ENCODE measurements at places on chromosomes 5 and 9.

GRCh38 chr9:104073098-104073769 lies 20.9 kb upstream of the SMC2 start:
- DNase-seq, result no peak

- DNase-seq, result no peak
Measured at GRCh38 chr5:123125962-123126732, 37.1 kb downstream of the PRDM6 start.

GRCh38 chr9:135825435-135826187 lies 81.7 kb downstream of the CAMSAP1 start:
- DNase-seq, result no peak

DNA sequence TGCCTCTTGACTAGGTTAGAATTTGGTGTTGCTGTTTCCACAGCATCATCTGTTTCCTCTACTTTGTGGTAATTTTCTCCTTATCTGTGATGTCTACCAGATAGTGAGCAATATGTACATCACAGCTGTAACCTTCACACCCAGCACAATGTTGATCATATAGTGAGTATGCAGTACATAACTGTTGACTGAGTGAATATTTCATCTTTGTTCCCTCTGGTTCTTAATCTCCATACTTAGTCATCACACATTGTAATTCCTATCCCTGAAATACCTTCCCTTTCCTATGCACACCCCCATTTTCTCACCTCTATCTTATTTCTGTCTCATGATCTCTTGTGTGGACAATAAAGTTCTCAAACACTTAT lies 115.9 kb downstream of the KIF4B start:
- DNase-seq, result no peak

DNA sequence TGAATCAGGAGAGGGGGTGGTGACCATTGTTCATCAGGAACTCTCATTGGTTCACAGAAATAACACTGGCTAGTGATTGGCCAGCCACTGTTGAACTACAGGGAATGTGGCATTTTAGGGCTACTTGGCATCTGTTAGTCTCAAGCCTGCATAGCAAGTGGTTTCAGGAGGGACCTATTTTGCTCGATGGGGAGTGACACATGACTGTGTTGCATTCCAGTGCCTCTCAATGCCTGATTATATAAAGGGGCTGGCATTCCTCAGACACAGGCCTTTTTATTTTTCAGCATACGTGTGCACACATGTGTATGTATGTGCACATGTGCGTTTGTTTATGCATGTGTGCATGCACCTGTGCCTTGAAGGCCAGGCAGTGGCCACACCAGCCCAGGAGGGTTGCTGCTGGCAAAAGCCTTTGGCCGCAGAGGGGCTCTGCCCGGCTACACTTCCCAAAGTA lies 23.2 kb downstream of the FGD3 start:
- DNase-seq, result no peak

DNA sequence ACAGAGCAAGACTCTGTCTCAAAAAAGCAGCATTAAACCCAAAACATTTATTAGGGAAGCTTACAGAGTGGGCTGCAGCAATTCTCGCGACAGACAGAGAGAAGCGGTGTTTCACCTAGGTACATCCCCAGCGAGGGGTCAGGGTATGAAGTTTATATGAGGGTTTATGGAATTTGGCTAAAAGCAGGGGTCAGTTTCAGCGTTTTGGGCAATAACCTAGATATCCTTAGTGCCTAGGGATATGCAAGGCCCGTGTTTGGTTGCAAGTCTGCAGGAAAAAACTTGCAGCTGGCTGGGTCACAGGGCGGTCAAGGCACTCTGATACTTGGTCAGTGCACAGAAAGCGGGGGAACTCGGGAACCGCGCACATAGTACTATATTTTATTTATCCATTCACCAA lies 649 bp upstream of the GLE1 start:
- no peak for DNase-seq

DNA sequence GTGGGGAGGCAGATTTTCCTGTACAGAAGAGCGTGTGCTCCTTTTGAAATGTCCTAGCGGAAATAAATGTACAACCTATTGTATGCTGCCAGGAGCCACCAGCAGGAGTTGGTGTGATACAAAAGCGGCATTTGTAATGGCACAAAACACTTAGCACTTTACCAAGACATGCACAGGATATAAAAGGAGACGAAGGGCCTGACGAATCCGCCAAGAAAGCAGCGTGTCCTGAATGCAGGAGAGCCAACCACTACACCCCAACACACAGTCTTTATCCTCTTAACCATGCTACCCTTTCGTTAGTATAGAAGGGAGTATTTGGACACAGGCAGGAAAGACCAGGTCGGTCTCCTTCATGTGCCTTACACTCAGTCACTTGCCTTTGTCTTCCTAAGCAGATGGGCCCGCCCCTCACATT lies 218.1 kb downstream of the TRIM32 start:
- no peak for DNase-seq

DNA sequence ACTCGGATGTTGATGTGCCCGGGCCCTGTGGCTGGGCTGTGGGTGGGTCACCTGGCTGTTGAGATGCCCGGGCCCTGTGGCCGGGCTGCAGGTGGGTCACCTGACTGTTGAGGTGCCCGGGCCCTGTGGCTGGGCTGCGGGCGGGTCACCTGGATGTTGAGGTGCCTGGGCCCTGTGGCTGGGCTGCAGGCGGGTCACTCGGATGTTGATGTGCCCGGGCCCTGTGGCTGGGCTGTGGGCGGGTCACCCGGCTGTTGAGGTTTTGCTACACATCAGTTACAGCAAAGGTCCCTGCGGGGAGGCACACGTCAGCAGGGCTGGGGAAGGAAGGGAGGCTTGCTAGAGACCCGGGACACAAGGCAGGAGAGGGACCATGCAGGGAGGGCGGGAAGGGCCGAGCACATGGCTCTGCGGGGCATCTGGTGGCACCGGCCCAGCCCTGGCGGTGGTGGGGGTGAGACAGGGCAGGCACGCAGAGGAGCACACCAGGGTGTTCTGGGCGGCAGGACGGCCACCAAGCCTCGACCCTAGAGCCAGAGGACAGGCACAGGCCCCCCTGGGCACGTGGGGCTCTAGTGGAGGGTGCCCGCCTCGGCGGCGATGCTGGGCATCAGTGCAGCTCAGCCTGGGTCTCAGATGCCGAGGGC lies 35.4 kb downstream of the PNPLA7 start:
- no peak for DNase-seq

- DNase-seq, result no peak
Measured at GRCh38 chr9:109403766-109404320, 83.0 kb upstream of the EPB41L4B start.

GRCh38 chr9:104232781-104233341 lies 138.8 kb downstream of the SMC2 start:
- DNase-seq, result no peak

DNA sequence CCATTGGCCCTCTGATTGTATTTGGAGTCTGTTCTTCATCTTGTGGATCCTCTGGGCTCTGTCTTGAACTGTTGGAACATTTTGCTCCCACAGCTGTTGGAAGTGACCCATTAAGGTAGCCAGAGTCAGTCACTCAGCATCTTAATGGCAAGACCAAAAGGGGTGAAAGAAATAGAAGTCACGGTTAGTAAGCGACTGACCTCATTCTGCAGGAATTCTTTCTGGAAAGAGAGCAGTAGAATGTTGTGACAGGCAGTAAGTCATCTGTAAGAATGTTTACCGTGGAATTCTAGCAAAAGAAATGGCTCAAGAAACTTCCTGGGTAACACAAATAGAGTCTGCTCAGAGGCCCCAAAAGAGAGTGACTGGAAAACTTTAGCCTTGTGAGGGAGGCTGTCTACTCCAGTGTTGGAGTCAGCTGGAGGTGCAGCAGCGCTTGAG lies 28.6 kb upstream of the TNC start:
- DNase-seq, result peak; percentile 75

DNA sequence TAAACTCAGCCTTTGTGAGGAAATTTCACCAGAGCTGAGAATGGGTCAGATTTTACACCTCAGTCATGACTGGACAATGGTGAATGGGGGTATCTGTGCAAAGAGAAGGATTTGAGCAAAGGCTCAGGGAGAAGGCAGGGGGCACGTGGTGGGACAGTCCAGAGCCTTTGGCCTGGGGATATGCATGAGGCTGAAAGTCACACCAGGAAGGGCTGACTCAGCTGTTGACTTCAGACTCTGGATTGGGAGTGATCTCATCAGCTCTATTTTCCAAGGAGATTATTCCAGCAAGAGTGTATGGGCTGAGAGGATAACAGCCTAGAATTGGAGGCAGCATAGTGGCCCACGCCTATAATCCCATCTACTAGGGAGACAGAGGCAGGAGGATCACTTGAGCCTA lies 53.6 kb downstream of the SAXO1 start:
- no peak for DNase-seq

DNA sequence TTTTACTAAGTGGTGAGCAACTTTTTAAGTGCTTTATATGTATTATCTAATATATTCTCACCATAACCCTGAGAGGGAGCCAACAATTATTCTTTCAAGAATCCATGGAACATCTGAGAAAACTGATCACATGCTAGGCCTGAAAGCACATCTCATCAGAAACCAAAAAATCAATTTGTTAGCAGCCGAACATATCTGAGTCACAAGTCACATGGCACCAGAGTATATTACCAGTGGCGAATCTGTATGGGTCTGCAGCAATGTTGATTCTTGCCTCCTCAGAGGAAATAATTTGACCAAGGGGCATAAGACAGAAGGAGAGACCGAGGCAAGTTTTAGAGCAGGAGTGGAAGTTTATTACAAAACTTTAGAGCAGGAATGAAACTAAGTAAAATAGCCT lies 25.3 kb upstream of the SIL1 start:
- DNase-seq, result no peak

DNA sequence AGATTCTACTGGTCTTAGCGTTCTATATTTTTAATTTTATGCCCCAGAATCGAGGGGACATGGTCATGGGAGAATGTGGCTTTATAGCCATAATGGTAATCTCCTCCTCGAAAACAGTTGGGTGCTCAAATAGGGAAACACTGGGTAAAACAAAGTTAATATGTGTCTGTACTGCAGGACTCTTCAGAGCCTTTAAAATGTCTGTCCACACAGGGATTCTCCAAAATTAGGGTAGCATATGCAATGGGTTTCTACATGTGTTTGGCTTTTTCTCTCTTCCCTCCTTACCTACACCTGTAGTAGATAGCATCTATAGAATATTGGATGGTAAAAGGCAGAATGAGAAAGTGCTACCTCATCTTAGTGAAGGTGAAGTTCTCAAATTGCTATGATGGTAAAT lies 130.0 kb upstream of the NR3C1 start:
- DNase-seq, result no peak

DNA sequence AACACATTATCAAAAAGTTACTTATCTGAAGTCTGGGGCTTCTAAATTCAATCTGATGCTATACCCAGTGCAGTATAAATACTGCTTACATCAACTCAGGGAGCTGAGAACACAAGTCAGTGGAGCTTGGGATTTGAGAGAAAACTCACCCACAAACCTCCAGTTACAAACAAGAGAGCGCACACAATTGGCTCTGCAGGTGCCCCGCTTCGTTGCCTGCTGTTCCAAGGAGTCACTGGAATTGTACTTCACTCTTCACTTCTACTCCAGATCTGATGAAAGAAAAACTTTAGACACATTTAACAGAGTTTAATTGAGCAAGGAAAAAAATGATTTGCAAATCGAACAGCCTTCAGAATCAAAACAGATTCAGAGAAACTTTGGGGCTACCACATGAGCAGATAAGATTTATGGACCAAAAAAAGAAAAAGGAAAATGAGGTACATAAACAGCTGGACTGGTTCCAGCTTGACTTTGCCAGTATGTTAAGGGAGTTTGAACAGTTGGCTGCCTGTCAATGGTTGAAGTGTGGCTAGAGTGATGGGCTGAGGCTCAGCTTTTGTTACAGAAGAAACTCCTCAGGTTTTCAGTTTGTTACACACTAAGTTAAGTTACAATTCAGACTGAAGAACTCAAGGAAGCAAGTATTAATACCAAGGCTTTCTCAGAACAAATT lies 156.6 kb downstream of the AOPEP start:
- no peak for DNase-seq

- DNase-seq, result no peak
Measured at GRCh38 chr9:75105841-75106240, 17.5 kb downstream of the OSTF1 start.

DNA sequence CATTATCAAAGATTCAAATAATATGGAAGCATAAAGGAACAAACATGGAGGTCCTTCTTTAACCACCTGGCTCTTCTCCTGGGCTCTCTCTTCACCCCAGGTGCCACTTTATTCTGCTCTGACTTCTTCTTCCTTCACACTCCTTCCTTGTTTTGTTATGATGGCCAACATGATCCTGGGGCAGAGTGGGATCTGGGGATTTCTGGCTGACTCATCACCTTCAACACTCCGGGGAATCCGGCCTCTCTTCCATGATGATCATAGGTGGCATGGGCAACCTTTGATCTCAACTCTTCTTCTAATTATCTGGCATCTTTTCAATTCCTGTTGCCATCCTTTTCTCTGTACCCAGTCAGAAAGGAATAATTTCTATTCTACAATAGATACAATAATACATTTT lies 62.1 kb upstream of the TRPC7 start:
- no peak for DNase-seq

GRCh38 chr5:133052317-133053175 lies 733 bp downstream of the HSPA4 start:
- DNase-seq, result no peak

- no peak for DNase-seq
Measured at GRCh38 chr5:3139499-3139931, 388.0 kb upstream of the IRX2 start.

DNA sequence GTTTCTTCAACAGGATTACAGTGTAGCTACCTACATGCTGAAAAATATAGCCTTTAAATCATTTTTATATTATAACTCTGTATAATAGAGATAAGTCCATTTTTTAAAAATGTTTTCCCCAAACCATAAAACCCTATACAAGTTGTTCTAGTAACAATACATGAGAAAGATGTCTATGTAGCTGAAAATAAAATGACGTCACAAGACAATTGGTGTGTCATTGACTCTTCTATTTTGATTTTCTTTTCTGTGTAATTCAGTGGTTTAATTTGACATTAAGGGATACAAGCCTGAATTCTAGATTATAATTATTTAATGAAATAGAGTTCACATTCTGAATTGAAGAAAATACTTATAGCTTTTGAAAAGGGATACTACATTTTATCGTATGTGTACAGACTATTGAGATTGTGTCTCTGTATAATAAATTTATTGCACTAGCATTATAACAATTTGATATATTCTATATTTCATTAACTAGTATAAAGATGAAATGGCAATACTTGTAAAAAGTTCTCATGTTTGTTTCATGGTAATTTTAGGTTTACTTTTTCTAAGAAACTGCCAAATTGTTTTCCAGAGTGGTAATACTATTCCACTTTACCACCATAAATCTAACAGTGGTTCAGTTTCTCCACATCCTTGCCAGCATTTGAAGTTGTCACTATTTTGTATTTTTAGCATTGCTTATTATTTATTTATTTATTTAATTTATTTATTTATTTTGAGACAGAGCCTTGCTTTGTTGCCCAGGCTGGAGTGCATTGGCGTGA lies 18.7 kb downstream of the ANXA1 start:
- DNase-seq, result no peak

GRCh38 chr9:114209151-114209550 lies 53.8 kb downstream of the COL27A1 start:
- no peak for DNase-seq

- DNase-seq, result no peak
Measured at GRCh38 chr9:134569626-134570025, 72.0 kb upstream of the COL5A1 start.
